Skin of body (tissue), 3 donors: ENCODE measurements at places on chromosomes 4 and X.

DNA sequence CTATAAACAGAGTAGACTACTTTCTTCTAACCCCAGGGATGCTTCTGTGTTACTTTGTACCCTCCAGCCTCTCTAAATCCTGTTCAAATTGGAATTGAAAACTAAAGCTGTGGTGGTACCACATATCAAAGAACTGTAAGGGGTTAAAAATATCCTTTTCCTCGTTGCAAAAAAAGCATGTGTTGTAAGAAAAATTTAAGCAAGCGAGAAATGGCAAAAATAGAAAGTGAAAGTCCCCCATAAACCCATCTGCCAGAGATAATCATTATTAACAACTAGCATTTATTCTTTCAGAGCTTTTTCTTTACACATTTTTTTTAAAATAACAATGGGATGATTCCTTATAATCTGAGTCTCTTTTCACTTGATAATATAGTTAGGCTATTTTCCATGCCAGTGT is 40.6 kb downstream of the TMEM164 start:
- DNase-seq: no peak

GRCh38 chr4:19748519-19749479 is 502.9 kb upstream of the SLIT2 start:
- DNase-seq: peak; percentile 97

DNA sequence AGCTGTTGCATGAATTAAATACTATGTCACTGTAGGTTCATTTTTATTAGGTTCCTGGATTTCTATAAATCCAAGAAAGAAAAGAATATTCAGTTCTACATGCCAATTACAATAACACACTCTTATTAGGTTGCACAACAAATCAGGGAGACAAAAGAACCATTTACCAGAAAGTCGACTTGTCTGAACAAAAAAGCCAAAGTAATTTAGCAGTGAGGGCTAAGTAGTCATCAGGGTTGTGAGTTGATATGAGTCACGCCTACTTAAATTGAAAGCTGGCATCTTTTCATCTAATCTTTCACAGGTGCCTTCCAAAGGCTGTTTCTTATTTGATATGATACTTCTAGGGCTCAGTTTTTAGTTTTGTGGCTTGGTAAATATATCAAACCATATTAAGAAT is 25.4 kb upstream of the GNRHR start:
- DNase-seq: no peak

GRCh38 chr4:166777760-166778159 is 456.5 kb downstream of the SPOCK3 start:
- DNase-seq: no peak

- DNase-seq: no peak
These were observed 44.8 kb downstream of the ARFIP1 start for GRCh38 chr4:152824561-152824960.

GRCh38 chr4:162506253-162506652 is 342.5 kb upstream of the FSTL5 start:
- DNase-seq: no peak

DNA sequence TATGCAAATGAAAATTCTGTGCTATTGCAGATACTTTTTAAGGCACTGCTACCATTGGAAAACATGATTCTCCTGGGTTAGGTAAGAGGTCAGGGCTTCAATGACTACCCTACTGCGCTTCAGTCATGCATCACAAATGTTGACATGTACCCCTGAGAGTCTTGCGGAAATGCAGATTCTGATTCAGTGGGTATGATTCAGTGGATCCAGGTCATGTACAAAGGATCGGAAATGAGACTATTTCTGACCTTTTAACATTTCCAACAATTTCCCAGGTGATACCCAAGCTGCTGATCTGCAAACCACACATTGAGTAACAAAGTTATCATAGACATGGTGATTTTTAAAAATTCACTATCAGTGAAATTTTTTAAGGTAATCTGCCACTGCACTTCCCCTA is 62.6 kb downstream of the DDX53 start:
- DNase-seq: no peak

GRCh38 chrX:39750848-39751247 is 346.9 kb downstream of the BCOR start:
- no peak for DNase-seq

GRCh38 chr4:156958276-156959074 is 13.1 kb downstream of the PDGFC start:
- no peak for DNase-seq

DNA sequence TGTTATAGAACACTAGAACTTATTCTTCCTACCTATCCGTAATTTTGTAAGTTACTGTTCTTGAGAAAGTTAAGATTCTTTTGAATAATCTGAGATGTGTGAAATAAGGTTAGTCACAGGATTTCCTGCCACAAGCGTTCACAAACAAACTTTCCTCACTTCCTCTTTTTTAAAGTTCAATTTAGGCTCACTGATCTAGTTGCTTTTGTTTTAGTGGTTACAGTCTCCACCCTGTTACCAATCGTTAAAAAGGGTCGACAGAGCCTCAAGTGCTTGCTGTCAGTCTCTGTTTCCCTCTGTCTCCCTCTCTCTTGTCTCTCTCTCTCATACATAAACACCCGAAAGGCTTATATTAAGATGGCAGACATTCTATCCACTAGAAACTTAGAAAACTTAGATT is 35.9 kb upstream of the STK26 start:
- no peak for DNase-seq

- DNase-seq: no peak
These were observed 104.9 kb downstream of the SLIT2 start for GRCh38 chr4:20356565-20356964.

DNA sequence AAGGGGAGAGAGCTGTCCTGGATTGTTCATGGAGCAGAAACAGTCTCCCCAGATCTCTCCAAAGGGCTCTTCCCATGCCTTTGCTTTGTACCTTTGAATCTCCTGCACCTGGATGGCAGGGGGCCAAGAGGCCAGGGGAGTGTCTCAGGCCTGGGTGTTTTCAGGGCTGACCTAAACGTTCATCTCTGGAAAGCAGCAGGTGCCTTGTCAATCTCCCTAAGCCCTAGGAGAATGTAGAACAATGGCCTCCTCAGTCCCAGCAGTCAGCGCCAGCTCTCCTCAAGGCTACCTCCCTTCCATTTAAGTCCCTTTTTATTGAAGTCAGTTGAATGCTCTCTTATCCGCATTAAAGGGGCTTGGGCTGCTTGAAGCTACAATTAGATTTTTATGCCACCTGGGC is 31.2 kb upstream of the NSUN7 start:
- no peak for DNase-seq

DNA sequence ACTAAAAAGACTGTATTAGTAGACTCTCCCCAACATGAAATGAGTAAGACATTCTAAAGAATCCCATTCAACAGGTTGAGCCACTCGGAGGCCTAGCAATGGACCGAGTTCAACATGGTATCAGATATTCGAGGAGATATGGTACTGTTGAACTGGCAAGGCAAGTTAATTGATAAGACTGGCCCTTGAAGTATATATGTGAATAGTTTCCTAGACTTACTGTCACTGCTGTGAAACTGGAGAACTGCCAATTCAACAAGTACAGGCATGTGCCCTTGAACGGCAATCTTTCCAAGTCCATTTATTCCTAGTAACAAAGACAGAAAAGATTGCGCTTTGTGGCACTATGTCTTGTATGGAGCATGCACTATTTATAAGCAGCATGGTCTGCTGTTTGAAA is 24.4 kb downstream of the FAT1 start:
- DNase-seq: no peak

- DNase-seq: no peak
These were observed 58.7 kb upstream of the DHX15 start for GRCh38 chr4:24642981-24643547.

GRCh38 chr4:81194286-81194685 is 20.7 kb downstream of the PRKG2 start:
- DNase-seq: peak; percentile 58

- DNase-seq: no peak
These were observed 96.9 kb upstream of the PSAPL1 start for GRCh38 chr4:7531640-7531994.

DNA sequence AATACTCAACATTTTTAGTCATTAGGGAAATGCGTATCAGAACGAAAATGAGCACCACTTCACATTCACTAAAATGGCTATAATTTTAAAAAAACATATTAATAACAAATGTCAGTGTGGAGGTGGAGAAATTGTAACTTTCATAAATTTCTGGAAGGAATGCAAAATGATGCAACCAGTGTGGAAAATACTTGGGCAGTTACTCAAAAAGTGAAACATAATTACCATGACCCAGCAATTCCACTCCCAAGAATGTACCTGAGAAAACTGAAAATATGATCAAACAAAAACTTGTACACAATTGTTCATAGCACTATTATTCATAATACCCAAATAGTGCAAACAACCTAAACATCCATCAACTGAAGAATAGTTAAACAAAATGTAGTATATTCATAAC is 76.1 kb upstream of the FAM241A start:
- DNase-seq: no peak

DNA sequence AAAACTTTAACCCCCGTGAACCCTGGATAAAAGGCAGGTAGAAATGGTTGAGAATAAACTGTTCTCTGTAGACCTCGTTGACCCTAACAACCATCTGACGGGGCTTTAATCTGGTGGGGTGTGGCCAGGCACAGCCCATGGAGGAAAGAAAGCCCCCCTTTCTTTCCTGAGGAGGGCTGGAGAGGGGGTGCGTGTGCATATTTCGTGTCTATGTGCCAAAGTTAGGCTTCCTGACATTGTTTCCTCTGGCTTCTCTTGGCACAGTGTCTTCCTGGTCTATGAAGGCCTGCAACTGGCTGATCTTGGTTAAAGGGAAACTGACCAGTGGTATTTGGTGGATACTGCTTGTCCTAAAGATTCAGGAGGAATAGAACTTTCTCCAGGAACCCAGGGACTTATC is 97.1 kb downstream of the MGST2 start:
- DNase-seq: peak; percentile 33

DNA sequence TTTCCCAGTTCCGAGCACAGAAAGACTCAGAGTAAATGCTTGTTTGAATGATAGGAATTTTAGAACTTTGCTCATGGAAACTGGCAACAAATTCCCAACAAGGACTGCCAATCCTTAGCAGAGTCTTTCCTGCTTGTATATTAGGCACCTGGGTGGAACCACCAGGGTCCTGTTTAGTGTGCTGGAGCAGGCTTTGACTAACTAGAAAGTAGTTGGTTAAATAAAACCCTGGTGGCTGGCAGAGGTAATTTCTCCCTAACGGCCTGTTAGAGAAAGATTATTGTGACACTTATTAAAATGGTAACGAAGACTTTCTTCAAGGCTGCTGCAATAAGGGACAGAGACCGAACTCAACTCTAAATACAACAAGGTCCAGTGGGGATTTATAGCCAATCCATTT is 103.6 kb upstream of the TEX13D start:
- no peak for DNase-seq

DNA sequence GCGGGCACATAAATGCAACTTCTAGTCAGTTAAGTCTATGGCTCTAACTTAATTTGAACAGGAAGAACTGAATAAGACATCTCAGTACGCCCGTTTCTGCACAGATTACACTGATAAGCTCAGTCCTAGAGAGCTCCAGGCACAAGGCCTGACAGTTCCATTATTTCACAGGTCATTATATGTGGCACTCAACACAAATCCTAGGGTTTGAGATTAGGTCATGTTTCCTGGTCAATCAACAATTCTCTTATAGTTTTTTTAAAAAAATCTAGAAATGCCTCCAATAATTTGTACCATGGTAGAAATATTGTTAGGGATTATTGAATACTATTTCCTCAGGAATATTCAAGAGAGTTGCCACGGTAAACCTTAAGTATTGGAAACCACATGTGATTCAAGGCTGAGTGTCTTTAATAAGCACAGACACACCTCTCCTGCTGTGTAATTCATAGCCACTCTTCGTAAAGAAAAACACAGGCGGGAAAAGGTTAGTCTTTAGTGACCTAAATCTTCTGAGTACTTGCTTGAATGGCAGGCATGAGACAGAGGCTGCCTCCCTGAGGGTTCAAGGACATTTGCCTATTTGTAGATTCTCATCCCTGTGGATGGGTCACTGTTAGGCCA is 342.9 kb upstream of the ADGRL3 start:
- DNase-seq: no peak

DNA sequence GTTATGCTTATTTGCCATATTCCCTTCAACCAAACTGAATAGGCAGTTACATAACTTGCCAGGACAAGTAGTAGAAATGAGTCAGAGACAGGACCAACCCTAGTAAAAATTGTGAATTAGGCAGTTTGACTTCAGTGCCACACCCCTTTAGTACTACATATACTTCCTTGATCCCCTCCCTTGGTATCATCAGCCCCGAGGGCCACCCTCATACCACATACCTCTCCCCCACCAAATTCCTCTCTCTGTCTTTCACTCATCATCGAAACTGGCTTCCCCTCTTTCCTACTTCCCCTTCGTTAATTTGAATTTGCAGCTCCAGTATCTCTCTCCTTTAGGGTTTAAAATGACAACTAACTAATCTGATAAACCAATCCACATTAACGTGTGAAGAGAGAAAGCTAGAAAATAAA is 7.9 kb upstream of the PTPN13 start:
- peak; percentile 17 for DNase-seq

DNA sequence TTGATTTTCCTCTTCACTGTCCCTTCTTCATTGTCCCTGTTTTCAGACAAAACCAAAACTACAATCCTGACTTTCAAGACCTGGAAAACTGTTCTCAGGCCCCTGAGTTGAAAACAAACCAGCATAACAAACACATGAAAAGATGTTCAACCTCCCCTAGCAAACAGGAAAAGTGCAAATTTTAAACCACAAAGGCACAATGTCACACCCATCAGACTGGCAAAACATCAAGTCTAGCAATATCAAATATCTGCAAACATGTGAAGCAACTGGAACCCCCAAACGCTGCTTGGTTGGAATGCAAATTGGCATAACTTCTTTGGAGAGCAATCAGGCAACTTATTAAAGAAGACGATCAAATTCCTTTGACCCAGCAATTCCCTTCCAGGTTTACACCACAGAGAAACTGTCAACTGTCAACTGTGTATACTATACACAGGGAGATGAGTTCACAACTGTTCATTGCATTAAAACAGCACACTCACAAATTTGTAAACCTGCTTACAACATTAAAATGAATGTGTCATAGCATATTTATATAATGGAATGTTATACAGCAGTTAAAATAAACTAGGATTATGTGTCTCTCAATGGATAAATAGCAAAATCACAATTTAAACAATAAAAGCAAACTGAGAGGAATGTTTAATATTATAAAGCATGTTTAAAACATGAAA is 7.0 kb downstream of the USP46 start:
- DNase-seq: no peak

- no peak for DNase-seq
These were observed 46.4 kb downstream of the GPAT3 start for GRCh38 chr4:83582289-83582785.

- DNase-seq: no peak
These were observed 104.6 kb upstream of the NWD2 start for GRCh38 chr4:37139987-37140386.

DNA sequence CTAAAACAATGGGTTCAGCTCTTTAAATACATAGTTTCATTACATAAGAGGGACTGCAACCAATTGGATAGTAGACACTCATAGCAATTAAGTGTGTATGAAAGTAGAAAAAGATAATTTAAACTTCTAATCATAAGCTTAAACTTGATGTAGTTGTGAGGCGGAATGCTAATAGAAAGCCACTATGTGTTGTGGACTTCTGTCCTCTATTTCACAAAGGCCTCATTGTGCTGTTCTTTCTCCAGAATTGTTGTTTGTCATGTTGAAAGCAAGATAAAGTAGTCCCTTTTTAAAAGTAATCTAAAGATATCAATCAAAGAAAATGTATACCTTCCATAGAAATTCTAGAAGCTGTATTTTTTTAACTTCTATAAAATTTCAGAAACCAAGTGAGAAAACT is 329.4 kb downstream of the KLHL4 start:
- DNase-seq: no peak
